Lung microvascular endothelial cell (primary cell): ENCODE measurements at places on chromosomes 4 and X. TPM values are rescaled to one million over a fixed set of nuclear protein-coding genes. Genes with fewer than 3 reads are reported as not detected.

Gene HHIP
- total RNA-seq = 59.1 and 154 TPM in 2 replicates

Gene ZCCHC18
- total RNA-seq = 0.87 and 1.4 TPM in 2 replicates

Gene TMPRSS11A
- not detected in 2 replicates for total RNA-seq

Gene ANXA5
- total RNA-seq = 364 and 402 TPM in 2 replicates

Gene CXCL6
- total RNA-seq = 0.22 and 0.40 TPM in 2 replicates

Gene FGF13
- 25.9 and 46.0 TPM in 2 replicates for total RNA-seq

GRCh38 chr4:183599690-183600089 is 59.3 kb downstream of the RWDD4 start:
- DNase-seq = no peak

- no peak for DNase-seq
These were observed 100.7 kb downstream of the PTTG2 start for GRCh38 chr4:38060829-38061431.

GRCh38 chr4:123166023-123166422 is 230.6 kb upstream of the SPRY1 start:
- no peak for DNase-seq

- DNase-seq = peak; percentile 0
These were observed at the start of gene KLHL13 for GRCh38 chrX:118116713-118117550. Gene KLHL13 (minus strand): TSS chrX:118116810. CDS start chrX:118028473, 88,337 bp downstream.

DNA sequence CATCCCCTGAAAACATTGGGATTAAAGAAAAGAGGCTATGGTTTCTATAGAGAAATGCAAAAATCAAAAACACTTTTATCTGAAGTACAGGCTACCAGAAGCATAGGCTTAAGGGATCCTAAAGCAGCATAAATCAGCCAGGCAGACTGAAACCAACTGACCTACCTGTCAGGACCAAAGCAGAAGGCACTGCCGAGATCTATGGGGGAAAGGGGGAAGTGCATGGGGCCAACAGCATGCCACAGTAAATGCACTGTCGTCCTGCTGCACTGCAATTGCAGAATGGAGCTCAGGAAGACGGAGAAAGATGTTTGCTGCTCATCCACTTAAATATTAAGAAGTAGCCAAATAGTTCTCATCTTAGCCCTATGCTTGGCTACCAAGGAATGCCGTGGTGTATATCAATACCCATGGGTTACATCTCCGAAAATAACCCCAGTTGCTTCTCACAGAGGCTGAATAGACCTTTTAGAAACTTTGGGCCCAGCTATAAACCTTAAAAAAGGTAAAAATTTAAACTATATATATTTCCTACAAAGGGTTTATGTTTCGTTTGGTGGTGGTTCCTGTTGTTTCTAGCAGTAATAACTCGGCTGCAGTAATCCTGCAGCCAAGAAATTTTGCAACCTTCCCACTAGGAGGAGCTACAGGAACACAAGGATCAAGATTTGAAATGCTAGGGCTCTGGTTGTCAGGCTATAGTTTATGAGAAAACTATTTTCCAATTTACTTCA is 312.2 kb upstream of the DIAPH2 start:
- peak; percentile 73 for DNase-seq

GRCh38 chr4:120926358-120927025 is 4.0 kb upstream of the PRDM5 start:
- no peak for DNase-seq

DNA sequence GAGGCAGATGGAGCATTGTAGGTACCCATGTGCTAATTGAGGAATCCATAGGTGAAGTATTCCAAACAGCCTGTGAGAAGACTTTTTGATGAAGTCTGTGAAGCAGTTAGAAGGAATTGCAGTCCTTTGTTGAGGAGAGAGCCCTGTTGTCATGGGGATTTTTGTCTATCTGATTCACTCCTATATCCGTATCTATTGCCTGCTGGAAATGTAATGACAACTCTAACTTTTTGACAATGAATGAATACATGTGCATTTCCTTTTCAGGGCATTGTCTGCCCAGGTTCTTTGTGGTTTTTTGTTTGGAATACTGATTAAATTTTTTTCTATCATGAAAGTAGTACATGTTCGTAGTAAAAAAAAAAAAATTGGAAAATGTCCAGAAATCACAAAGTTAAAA is 31.1 kb downstream of the STK32B start:
- DNase-seq = peak; percentile 90

DNA sequence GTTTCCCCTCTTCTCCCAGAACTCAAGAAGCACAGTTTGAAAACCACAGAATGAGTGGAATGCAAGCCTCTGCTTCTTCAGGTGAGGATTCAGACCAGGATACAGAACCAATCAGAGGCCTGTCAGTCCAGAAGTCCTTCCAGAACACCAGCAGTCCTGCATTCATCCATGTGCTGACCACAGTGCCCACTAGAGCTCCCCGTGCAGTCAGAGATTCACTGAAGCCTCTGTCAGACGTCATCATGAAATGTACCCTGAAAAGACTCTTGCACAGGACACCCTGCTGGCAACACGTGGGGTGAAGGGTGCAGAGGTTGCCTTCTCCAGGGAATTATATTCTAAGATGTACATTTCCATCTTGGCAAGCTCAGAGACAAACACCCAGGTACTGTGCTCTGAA is 75.9 kb upstream of the LSM6 start:
- DNase-seq = no peak

DNA sequence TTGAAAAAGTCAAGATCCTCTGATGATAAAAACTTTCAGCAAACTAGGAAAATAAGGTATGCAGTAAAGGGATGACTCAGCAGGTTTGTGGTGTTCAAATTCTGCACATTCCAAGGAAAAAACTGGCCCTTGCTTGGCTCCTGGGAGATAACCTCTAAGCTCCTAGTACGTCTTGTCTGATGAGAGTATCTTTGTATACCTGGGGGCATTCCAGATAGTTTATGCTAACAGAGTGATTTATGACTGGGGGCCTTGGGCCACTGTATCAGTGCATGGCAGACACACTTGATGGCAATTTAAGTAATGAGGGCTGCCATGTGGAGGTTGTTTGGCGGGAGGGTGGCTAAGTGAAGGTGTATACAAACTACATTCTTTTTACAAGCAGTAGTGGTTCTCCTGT is 56.9 kb downstream of the NSG1 start:
- peak; percentile 22 for DNase-seq

DNA sequence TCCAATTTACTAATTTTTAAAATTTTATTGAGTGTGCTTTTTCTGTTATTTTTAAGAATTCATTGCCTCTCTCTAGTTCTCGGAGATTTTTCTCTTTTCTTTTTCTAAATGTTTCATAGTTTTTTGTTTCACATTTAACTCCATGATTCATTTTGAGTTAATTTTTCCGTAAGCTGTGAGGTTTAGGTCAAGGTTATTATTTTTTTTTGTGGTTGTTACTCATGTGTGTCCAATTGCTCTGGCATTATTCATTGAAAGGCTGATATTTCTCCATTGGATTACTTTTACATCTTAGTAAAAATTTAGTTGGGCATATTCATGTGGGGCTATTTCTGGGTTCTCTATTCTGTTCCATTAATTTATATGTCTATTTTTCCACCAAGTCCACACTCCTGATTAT is 220.8 kb downstream of the MID1IP1 start:
- DNase-seq = no peak

DNA sequence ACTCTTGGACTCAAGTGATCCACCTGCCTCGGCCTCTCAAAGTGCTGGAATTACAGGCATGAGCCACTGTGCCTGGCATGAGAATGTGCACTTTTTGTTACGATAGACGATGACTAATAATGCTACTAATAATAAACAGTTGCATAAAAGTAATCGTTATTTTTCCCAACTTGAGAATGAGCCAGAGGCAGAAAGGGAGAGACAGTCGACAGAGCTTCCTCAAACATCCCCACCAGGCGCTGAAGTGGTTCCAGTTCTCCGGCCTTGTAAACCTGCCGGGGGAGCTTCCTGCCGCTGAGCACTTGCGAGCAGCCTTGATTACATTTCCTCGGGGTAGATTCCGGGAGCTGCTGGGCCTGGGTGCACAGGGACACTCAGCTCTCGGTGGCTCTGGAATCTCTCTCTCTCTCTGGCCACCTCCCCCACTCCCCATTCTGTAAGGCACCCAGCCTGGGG is 8.9 kb upstream of the HTRA3 start:
- DNase-seq = peak; percentile 65

GRCh38 chr4:130361616-130362015 is 1265.7 kb downstream of the C4orf33 start:
- no peak for DNase-seq

GRCh38 chr4:6183740-6184139 is 16.6 kb downstream of the JAKMIP1 start:
- DNase-seq = no peak

DNA sequence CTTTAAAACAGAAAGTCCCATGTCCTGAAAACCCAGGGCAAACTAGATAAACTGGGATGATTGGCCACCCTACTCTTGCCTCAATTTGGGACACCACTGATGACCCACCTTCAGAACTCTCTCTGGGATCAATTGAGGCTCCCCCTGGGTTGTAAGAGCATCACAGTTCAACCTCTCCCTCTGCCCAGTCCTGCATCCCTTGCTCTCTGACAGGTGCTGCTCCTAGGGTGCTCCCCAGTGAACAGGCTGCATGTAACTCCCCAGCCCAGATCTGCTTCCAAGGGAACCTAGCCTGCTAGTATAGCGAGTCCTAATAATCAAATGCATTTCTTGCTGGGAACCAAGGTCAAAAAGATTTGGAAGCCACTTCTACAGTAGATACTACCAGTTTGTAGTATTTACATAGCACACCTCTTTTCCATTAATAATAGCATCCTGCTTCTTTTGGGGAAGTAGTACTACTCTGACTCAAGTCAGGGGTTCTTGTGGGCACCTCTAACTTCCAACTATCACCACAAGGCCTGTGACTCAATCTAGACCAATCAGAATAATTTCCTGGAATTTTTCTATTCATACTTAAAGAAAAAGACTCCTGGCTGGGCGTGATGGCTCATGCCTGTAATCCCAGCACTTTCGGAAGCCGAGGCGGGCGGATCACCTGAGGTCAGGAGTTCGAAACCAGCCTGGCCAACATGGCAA is 42.1 kb upstream of the SPINK2 start:
- DNase-seq = no peak

DNA sequence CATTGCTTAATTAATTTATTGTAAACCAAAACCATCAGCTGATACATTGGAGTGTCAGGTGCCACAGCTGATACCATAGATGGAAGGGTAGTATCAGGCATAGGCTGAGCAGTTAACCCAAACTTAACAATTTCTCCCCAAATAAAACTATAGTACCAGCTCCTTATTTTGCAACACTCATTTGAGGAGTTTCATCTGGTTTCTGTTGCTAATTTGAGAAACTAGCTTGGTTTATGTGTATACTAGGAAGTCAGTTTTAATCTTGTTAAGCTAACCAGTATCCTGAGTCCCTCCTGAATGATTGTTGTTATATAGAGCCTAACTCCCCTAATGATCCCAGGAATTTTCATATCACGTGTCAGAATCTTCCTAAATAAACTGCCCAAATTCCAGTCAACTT is 12.7 kb downstream of the DCAF16 start:
- no peak for DNase-seq

- no peak for DNase-seq
These were observed 42.0 kb downstream of the SOD3 start for GRCh38 chr4:24837336-24837735.

GRCh38 chrX:997631-998137 is 214.8 kb downstream of the CRLF2 start:
- no peak for DNase-seq
